Osteoblast (primary cell): ENCODE measurements at places on chromosomes 1 and 21. TPM values are rescaled to one million over a fixed set of nuclear protein-coding genes. Genes with fewer than 3 reads are reported as not detected.

DNA sequence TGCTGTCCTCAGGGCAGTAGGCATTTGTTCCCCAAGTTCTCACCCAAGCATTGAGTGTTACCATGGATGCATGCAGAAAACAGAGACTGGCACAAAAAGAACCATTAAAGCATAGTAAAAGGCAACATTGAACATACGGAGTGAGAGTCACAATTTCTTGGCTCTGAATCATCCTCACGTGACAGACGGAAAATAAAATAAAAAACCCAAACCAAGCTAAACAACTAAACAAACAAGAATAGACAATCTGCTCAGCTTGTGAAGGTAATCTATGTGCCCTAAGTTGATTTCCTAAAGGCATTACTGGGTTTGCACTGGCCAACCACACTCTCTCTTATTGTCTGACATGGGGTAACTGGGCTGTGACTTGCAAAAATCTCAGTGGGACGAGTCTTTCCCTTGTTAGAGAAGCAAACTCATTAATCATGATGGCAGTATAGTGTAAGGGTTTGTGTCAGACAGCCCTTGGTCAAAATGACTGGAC is 306.0 kb downstream of the ASTN1 start:
- DNase-seq: no peak

BMP8A gene
- total RNA-seq: 0.72 and 2.4 TPM in 2 replicates

GRCh38 chr1:45117766-45118165 is 88.6 kb downstream of the ZSWIM5 start:
- no peak for DNase-seq

DNA sequence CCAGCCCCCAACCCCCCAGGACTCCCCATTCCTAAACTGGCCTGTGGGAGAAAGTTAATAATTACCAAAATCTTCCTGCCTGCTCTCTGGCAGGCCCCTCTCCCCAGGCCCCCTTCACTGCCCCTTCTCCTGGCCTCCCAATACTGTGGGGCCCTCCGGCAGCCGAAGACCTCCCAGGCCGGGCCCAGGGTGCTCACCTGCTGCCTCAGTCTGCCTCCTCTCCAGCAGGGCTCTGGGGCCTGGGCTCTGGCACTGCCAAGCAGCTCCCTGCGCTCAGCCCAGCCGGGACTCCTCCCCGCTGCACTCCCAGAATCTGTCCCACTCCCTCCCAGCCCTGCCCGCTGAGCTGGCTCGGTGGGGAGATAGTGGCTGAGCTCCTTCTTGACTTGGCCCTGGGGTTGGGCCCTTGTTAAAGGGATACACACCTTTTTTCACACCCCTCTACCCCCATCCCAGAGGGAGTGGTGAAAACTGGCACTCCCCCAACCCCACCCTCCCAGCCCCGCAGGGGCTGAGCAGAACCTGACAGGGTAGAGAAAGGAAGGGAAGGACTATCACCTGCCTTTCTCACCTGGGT is at the start of gene S100A16:
Gene S100A16, minus strand, starts transcription at position 383 of the 577 bp plus-strand sequence. CDS start 4,986 bp downstream, outside the sequence.
- DNase-seq: peak; percentile 98

DNA sequence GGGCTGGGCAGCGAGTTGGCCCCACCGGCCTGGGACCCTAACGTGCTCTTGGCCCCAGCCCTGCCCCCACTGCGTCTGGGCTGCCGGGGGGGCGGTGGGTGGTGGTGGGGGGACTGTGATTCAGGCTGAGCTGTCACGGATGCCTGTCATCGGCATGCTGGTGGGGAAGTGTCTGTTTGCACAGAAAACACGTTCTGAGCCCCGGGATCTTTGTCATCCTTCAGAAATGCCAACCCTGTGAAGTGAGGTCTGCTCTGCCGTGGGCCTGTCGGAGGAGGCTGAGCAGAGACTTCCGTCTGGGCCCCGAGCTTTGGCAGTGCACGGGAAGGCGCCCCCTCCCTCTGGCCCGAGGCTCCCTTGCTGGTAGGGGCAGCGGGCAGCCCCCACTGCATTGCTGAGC is 24.3 kb upstream of the PLCH2 start:
- peak; percentile 100 for DNase-seq

DNA sequence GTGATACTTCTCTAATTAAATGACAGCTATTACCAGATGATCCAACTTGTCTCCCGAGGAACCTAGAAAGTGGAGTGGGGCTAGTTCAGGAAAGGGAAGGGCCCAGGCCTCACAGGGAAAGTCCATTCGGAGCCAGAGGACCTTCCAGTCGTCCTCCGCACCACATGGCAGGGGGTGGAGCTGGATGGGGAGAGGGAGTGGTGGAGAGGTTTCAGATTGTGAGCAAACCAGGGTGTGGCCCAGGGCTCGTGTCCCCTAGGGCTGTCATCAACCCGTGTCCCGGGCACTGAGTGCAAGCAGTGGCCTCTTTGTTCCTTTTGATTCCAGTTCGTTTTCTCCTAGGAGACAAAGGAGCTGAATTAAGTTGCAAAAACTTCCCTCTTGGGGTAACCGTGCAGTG is 114.9 kb downstream of the HUNK start:
- DNase-seq: no peak

DNA sequence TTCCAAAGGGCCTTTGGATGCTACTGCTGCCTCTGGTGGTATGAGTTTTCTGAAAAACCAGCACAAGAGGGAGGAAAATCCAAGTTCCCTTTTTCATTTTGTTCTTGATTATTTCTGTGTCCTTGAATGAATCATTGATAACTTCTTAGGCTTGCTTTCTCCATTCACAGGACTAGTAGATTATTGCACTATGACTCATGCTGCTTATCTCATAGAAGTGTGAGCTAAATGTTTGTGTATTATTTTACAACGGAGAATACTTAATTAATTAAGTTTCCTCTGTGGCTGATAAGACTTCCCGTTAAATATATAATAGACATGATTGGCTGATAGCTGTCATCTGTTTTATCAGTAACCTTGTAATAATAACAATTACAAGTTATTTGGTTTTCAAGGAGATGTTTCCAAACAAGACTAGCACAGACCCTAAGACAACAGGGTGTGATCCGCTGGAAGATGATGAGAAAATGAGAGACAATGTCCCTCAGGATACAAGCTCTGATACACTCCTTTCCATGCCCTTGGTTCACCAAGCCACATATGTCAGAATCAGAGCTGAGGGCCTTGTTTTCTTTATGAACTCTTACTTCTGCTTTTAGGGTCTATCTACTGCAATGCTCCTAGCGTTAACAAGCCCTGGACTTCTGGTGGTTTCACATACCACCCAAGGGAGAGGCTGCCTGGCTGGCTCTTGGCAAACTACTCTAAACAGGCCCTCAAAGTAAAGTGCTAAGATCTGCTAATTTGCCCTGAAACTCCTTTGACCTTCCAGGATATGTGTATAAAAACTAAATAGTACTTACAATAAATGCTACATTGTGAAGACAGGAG is 1078.3 kb downstream of the TTLL7 start:
- DNase-seq: no peak

DNA sequence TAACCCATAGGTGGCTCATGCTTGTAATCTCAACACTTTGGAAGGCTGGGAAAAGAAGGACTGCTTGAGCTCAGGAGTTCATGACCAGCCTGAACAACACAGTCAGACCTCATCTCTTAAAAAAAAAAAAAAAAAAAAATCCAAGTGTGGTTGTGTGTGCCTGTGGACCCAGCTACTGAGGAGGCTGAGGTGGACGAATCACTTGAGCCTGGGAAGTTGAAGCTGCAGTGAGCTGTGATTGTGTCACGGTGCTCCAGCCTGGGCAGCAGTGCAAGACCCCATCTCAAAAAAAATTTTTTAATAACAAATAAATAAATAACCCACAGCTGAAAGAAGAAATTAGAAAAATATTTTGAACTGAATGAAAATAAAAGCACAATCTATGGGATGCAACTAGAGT is 13.8 kb downstream of the INTS7 start:
- DNase-seq: no peak

- DNase-seq: peak; percentile 87
Measured at GRCh38 chr1:167555971-167556714, 2.6 kb upstream of the CREG1 start.

GRCh38 chr1:221991221-221991620 is 249.3 kb upstream of the DUSP10 start:
- peak; percentile 60 for DNase-seq

GRCh38 chr1:231193710-231194340 is 32.0 kb downstream of the TRIM67 start:
- DNase-seq: no peak

GRCh38 chr1:201861448-201861847 is 27.2 kb upstream of the SHISA4 start:
- no peak for DNase-seq

GRCh38 chr1:93876244-93876643 is 2.8 kb downstream of the DNTTIP2 start:
- DNase-seq: no peak

LCE2A gene
- not detected in 2 replicates for total RNA-seq

DNA sequence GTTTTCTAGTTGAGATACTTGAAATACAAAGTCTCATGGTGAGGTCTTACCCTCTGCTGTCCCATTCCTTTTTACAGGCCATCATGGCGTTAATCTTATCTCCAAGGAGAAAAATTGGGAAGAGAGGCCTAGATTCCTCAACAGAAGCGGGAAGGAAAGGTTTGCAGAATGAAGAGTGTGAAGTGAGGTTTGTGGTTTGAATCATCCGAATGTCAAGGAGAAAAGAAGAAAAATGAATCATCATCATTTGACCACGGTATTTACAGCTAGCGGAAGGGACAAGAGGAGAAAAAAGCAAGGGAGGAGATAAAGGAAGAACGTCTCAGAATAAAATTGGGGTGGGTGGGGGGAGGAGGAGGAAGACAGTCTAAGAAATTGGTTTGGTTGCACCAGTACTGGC is 935 bp upstream of the COG2 start:
- DNase-seq: peak; percentile 89
